ENCODE measurements at places on chromosomes 12 and 14.
A peak's percentile ranks its signal among the peaks of the same experiment; 100 is the strongest.

- no peak for DNase-seq
These were observed 75.5 kb upstream of the CAND1 start for GRCh38 chr12:67193704-67194103.

GRCh38 chr14:105070760-105071137 is 5.5 kb upstream of the GPR132 start:
- no peak for DNase-seq

- DNase-seq, result no peak
These were observed 816.9 kb downstream of the AACS start for GRCh38 chr12:125882141-125882540.

DNA sequence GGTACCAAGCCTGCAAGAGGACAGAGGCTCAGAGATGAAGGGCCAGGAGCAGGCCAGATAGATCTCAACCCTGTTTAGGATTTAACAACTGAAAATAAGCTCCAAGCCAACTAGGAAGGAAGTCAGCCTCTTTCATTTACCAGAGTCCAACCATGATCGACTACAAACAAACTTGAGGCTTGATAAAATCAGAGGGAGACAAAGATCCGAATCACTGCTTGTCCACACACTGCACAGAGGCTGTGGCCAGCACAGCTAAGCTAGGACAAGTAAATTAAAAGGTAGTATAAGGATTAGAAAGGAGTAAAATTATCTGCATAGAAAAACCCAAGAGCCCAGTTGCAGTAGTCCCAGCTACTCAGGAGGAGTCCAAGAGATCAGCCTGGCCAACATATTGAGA is 40.3 kb downstream of the FAM222A start:
- no peak for DNase-seq

DNA sequence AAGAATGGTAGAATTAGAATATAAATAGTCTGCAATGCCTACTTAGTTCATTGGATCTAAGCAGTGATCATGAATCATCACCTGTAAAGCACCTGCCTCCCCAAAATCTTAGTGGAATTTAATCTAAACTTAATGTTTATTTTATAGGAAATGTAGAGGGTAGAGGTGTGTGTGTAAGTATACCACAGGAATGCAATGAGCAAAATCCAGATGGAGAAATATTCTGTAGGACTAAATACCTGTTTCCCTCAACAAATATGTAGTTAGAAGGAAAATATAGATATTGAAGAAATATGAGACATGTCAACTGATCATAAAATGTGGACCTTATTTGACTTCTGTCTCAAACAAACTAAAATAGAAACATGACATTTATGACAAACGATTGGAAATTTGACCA is 839.2 kb upstream of the FBXO33 start:
- no peak for DNase-seq

GRCh38 chr12:53172352-53172751 is 8.2 kb upstream of the ZNF740 start:
- DNase-seq, result no peak

DNA sequence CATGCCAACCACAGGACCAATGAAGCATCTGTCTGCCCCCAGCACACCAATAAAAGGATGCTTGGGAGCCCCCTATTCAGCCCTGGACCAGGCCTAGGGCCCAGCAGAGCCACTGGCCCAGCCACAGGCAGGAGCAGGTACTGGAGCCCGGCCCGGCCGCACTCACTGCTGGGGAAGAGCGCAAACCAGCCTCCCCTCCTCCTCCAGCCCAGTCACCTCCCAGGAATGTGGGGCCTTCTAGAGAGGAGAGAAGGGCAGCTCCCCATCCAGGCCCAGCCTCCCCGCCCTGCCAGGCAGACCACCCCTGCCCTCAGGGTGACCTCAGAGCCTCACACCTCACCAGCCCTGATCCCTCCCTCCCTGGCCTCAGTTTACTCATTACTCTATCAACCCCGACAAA is 56.2 kb downstream of the CCNK start:
- no peak for DNase-seq

- DNase-seq, result no peak
These were observed 148.5 kb downstream of the TMTC2 start for GRCh38 chr12:82835217-82835616.

GRCh38 chr14:23366426-23366921 is 1.5 kb upstream of the EFS start:
- DNase-seq, result peak; percentile 75

- DNase-seq, result no peak
These were observed 193.6 kb downstream of the RBM19 start for GRCh38 chr12:113772505-113773030.

DNA sequence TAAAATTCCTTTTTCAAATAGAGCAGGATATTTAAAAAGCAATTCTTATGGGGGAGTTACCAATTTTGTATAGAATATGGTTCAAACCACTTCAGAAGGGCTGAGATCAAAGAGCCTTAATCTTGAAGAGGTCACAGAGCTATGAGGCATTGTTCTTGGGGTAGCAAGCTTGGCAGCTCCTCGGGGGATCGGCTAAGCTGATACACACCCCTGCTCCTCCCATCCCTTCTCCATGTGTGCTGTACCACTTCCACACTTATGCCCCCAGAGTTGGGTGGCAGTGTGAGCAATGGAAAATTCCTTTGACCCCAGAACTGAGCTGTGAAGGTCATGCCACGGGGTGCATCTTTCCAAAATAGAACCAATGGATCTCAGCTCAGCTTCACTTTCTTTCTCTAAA is 15.0 kb upstream of the TMEM30B start:
- no peak for DNase-seq

DNA sequence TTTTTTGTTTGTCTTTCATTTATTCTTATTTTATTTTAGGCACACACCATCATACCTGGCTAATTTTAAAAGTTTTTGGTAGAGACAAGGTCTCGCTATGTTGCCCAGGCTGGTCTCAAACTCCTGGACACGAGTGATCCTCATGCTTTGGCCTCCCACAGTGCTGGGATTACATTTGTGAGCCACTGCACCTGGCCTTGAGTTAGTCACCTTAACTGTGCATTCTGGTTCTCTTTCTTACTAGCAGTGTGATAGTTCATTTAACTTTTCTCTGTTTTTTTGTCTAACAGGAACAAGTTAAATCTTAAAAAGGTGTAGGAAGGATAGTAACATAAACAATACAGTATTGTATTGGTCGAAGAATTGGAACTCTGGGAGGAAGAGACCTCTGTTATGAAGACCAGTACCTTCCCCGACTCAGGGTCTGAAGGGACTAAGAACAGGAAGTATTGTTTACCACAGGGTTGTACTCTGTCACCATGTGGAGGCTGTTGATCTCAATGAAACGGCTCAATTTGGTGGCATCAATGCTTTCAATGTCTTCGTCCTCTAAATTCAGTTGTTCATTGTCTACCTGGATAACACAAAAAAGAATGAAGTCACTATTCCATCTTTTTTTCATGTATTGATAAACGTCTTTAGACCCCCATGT is 17.7 kb downstream of the ERP27 start:
- no peak for DNase-seq

DNA sequence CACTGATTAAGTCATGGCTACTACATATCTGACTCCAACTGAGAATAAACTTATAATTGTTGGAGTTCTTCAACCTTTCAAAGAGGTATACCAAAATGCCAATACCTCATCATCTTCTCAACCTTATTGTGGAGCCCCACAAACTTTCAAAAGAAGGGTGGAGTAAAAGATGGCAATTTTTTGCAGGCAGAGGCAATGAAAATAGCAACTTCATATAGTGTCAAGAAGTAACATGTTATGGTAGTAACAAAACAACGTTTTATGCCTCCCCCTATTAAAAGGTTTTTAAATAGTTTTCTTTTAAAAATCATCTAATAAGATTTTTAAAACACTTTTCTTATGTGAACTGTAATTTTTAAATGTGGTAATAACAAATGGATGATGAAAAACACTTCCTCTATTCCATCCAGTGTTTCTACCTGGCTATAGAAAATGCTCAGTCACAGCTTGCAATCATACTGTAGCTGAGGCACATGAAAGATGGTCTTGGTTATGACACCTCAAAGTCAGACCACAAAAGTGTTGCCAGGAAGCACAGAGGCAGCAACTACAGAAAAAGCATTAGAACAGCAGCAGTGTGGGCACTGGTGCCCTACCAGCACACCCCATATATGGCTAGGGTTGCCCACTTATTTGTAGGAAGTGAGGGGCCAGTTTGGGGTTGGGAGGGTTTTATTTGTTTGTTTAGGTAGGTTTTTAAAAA is 7.0 kb downstream of the PPP1R12A start:
- DNase-seq, result no peak

DNA sequence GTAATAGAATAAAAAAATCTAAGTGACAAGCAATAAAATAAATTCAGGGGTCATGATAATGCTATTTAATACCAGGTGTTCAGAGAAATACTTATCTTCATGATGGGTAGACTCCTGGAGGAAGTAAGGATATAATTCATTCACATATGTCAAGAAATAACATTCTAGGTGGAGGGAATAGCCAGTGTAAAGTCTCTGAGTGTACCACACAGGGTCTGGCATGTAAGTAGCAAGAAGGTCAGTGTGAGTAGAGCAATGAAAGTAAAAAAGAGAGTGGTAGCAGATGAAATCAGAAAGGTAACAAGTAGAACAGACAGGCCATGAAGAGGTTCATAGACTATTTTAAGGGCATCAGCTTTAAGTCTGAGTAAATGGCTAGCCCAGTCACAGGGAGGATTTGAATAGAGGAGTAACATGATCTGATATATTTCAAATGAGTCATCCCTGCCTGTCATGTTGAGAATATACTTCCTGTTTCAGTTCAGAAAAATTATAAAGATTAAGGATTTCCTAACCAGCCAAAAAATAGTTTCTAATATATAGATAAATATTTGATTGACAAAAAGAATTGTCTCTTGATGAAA is 519.9 kb downstream of the C12orf50 start:
- DNase-seq, result no peak

- DNase-seq, result no peak
These were observed 168.7 kb downstream of the C12orf75 start for GRCh38 chr12:105499205-105499604.

DNA sequence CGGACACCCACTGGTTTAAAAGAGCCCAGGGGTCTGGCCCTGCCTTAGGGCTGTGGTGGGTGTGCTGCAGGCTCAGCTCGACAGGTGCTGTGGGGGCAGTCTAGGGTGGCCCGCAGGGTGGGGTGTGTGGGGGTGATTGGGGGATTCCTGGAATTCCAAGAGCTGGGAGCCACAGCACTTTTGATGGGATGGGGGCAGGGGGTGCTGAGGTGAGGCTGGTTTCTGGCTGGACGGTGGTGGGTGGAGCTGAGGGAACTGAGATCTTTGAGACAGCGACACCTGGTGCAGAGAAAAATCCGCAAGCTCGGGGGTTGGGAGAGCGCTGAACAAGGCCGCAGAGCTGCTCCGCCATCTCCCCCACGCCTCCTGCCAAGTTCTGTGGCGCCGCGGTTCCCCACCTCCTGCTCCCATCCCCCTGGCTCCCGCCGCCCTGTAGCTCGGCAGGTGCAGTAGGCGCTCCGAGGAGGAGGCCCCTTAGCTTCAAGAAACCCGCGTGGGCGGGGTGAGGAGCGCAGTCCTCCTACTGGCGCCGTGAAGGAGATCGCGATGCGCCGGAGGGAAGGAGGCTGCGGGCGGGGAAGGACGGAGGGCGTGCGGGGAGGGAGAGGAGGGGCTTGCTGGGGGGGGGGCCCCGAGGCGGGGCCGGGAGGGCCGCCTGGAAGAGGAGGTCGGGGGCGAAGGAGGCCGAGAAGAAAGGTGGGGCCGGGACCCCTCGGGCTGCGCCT is 1.3 kb upstream of the TEDC1 start:
- peak; percentile 94 for DNase-seq

- no peak for DNase-seq
These were observed 36.8 kb downstream of the IQSEC3 start for GRCh38 chr12:103169-103981.

DNA sequence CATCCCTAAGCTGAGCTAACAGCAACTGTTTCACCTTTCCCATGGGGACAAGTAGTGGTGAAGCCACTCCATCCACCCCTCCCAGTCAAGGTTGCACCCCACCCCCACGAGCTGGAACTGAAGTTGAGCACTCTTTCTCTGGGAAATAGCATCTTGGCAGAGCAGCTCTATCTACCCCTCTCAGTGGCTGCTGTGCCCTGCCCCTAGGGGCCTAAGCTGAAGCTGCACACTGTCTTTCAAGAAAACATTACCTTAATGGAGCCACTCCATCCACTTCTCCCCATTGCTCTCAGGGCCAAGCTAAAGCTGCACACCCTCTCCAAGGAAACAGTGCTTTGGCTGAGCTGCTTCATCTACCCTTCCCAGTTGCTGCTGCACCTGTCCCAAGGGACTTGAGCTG is 170.6 kb upstream of the CCDC196 start:
- peak; percentile 80 for DNase-seq

DNA sequence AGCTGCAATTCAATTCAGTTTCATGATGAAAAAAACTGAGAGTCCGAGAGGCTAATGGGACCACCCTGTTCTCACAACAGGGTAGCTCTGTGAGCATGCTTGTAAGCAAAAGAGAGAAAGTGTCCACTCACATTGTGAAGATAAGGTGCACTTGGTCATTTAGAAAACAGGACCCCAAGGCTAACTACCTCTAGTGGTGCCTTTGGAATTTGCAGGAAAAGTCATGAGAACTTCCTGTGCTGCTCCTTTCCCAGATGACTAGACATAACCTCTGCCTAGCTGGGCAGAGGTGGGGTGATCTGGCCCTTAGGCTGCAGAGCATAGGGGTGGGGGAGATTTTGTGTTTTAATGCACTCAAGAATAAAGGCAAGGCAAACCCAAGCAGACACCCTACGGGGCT is 118.9 kb downstream of the STAB2 start:
- DNase-seq, result no peak

GRCh38 chr14:53381895-53382294 is 228.8 kb upstream of the DDHD1 start:
- no peak for DNase-seq

- no peak for DNase-seq
These were observed 279.0 kb downstream of the SLC16A7 start for GRCh38 chr12:59874781-59875180.

GRCh38 chr12:26833743-26834490 is 923 bp upstream of the ITPR2 start:
- peak; percentile 20 for DNase-seq

DNA sequence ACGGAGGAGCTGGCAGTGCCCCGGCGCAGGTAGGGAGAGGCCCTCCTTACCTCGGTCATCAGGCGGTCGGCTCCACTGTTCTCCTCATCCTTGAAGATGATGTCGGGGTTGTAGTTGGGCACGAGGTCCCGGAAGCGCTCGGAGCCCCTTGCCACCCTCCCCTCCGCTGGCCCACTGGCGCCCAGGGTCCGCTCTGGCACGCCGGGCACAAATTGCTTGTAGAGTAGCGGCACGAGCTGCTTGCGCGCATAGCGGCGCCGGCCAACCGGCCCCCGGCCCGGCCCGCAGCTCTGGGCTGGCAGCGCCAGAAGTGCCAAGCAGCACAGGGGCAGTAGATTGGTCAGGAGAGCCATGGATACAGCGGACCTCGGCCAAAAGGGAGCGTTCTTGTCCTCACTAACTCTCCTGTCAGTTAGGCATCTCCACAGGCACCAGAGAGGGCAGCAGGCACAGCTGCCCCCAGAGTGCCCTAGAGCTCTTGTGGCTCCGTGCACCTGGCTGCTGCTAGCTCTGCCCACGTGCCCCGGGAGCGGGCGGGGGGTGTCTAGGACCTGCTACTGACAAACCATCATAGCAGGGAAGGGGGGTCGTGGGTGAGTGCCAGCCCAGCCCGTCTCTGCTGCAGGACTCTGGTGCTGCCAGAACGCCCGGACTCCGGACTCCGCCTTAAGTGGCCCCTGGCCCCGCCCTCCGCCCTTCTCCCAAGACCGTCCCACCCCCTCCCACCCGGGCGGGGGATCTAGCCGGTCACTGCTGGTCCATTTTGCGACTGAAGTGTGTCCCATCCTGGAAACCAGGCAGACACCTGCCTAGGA is at the start of gene DHH:
TSS of gene DHH (minus strand) at position 642 of the 815 bp plus-strand sequence. CDS start at position 353, 289 bp downstream.
- peak; percentile 28 for DNase-seq

GRCh38 chr12:22971247-22971646 is 346.3 kb downstream of the ETNK1 start:
- DNase-seq, result no peak

All from NCI-H2171 treated with DMSO at 0.1 percent for 48 hours (cell line).